Putamen (tissue), 1 donor: ENCODE measurements at places on chromosomes 16 and 17.
A peak's percentile ranks its signal among the peaks of the same experiment; 100 is the strongest.

GRCh38 chr16:89534252-89534756, 26.1 kb downstream of the SPG7 start:
- peak; percentile 31 for DNase-seq

GRCh38 chr16:82091241-82091640, 56.2 kb downstream of the HSD17B2 start:
- DNase-seq = no peak

- no peak for DNase-seq
These were observed 9.9 kb upstream of the SMIM36 start for GRCh38 chr17:55521186-55521585.

DNA sequence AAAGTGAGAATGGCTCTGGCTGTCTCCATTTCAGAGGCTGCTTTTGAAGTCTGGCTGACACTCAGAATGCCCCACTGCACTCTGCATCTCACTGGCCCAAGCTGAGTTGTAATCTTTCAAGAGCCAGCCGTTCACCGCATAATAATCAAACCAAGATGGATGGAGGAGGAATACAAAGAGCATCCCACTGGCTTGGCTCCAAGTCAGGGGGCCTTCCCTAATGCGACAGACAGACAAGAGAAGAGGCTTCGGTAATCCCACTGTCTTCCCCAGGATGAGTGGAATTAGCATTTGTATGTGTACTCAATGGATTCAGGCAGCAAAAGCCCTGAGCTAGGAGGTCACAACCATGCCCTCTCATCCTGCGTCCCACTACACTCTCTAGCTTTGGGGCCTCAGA, 68.0 kb downstream of the CBLN1 start:
- no peak for DNase-seq

- DNase-seq = no peak
These were observed 23.7 kb downstream of the NCOR1 start for GRCh38 chr17:16191604-16192003.

GRCh38 chr17:80921741-80922579, 69.7 kb upstream of the CHMP6 start:
- no peak for DNase-seq

- no peak for DNase-seq
These were observed 5.7 kb downstream of the DUSP3 start for GRCh38 chr17:43772877-43773648.

DNA sequence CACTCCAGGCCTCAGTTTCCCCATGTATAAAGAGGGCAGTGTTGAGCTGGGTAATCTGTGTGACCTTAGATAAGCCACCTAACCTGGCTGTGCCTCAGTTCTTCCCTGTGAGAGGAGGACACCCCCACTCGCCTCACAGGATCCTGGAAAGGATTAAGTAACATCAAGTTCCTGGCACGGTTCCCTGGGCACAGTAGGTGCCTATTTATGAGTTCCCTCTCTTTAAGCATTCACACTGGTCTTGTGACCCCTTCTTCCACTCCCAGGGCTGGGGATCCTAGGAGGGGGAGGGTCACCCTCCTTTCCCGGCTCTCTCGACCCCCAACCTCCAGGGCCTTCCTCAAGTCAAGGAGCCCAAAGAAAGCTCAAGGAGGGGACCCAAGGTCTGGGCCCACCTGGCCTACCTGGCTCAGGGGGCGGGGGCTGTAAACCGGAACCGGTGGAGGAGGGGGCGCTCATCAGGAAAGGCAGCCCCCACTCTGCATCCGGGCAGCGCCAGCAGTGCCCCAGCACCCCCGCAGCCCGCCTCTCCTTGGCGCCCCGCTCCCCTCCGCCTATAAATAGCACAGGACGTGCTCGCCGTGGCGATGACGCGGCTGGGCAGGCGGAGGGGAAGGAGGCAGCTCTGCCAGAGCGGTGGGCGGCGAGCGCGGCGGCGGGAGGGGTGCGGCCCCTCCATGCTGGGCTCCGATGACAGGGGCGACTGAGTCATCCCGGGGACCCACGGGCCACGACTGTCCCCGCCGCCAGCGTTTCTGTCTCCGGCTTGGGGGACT, 9.4 kb downstream of the RPL19 start:
- DNase-seq = peak; percentile 67

GRCh38 chr16:10086620-10087019, 95.6 kb downstream of the GRIN2A start:
- DNase-seq = no peak

DNA sequence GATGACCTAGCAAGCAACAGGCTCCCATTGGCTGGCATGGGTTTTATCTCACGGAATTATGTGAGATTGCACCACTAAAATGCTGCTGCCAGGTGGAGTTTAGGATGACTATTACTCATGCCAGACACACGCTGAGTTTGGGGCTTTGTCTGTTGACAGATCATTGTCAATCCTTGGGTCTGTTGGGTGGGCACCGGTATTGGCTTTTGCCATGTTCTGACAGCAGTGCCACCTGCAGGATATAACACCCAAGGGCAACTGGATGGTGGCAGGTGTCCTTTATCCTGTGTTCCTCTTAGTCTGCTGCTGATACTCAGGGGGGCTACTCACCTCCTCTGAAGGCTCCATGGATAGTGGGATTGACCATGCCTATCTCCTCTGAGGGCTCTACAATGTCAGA, 221.6 kb upstream of the DYNLRB2 start:
- DNase-seq = no peak

- no peak for DNase-seq
These were observed 22.5 kb upstream of the MEAK7 start for GRCh38 chr16:84526794-84527531.

DNA sequence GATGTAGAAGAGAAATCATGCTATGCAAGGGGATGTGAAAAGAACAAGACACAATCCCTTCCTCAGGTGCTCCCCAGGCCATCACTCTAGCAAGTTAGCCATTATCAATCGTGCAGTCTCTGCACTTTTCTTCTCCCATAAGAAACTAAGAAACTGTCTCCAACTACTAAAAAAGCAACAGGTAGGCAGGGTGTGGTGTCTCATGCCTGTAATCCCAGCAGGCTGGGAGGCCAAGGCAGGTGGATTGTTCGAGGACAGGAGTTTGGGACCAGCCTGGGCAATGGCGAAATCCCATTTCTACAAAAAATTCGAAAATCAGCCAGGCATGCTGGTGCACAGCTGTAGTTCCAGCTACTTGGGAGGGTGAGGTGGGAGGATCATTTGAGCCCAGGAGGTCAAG, 13.8 kb downstream of the PARN start:
- no peak for DNase-seq

DNA sequence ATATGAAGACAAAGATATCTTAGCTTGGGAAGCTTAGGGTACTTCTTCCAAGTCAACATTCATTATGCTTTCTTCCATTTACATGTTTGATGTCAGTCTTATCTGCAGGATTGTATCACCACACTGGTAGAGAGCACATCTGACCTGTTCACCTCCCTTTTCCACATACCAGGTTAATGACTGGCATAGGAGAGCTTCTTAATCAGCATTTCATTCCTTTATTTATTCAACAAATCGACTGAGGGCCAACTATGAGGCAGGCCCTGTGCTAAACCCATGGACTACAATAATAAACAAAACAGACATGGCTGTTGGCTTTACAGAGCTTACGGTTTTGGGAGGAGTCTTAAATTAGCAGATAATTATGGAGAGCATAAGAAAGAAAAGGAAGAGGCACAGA, 378.1 kb upstream of the CDH11 start:
- no peak for DNase-seq

GRCh38 chr16:25888868-25889267, 197.1 kb downstream of the HS3ST4 start:
- DNase-seq = no peak

DNA sequence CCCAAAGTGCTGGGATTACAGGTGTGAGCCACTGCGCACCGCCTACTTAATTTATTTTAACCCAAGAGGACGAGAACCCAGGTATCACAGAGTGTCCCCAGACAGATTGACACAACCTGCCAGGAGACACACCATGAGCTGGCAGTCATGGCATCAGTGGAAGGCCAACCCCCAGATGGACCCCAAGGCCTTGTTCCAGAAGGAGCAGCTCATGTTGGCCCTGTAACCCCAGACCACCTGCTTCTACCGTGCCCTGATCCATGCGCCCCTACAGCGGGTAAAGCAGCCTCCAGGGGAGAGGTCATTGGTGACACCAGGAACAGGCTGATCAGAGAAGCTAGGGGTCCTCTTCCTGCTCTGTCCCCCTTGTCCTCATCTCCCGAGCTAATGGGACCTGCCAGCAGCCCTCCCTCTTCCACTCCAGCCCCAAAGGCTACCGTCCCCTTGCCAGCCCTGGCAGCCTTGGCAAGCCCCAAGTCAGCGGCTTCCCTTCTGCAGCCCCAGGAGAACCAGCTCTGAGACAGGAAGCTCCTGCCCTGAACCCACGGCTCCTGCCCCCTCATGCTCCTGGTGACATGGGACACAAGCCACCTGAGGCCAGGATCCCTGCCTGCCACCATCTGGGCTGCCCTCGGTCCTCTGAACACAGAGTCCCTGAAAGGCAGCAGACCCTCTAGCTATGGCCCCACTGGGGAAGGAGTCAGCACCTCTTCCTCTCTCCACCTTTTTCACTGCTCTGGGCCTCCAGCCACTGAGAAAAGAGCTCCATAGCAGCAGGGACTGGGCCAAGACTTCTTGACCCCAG, 6.3 kb downstream of the SULT1A1 start:
- no peak for DNase-seq

DNA sequence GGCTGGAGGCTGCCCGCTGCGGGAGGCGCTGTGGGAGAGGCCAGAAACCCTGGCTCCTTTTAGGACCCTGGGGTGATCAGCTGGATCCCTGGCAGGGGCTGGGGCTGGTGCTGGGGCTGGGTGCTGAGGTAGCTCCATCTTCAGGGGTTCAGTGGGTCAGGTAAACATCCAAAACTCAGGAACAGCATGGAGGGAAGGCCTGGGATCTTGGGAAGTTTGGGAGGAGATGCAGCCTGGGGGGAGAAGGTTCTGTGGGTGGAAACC, 21.0 kb downstream of the ADGRG5 start:
- no peak for DNase-seq
